ENCODE measurements at places on chromosomes 3 and 15. TPM values are rescaled to one million over a fixed set of nuclear protein-coding genes. Genes with fewer than 3 reads are reported as not detected.

The ZDHHC3 gene
- 84.9 TPM for total RNA-seq

The STRIT1 gene
- total RNA-seq: not detected

The MME gene
- 14.4 TPM for total RNA-seq

The LAMB2 gene
- total RNA-seq: 316 TPM

The PLA2G4D gene
- not detected for total RNA-seq

The INTS14 gene
- total RNA-seq: 55.6 TPM

The KLHL6 gene
- not detected for total RNA-seq

The TNFSF10 gene
- total RNA-seq: 41.4 TPM

The SYNPR gene
- total RNA-seq: 0.90 TPM

The GUCA1C gene
- not detected for total RNA-seq

The GASK1A gene
- total RNA-seq: 1.6 TPM

The SUSD5 gene
- total RNA-seq: 0.93 TPM

The CEP19 gene
- total RNA-seq: 1.2 TPM

The CNTN6 gene
- total RNA-seq: not detected

The PRR23B gene
- not detected for total RNA-seq

The TTLL13 gene
- 0.29 TPM for total RNA-seq

The BOC gene
- 0.07 TPM for total RNA-seq

The CPLX3 gene
- total RNA-seq: 0.29 TPM

The RASGRP1 gene
- 9.0 TPM for total RNA-seq

The PTX3 gene
- total RNA-seq: 1.8 TPM

The IL20RB gene
- 8.5 TPM for total RNA-seq

The SLC9C1 gene
- total RNA-seq: not detected

The LOXL1 gene
- 2.2 TPM for total RNA-seq

The SKOR1 gene
- 0.27 TPM for total RNA-seq

The CNTN3 gene
- total RNA-seq: not detected

The AGBL1 gene
- not detected for total RNA-seq

The SLC15A2 gene
- total RNA-seq: 10.7 TPM

The ENTPD3 gene
- 3.0 TPM for total RNA-seq

The GRIP2 gene
- not detected for total RNA-seq

The GOLGA6B gene
- 0.61 TPM for total RNA-seq

The LMAN1L gene
- 1.1 TPM for total RNA-seq

The KLF15 gene
- 8.2 TPM for total RNA-seq

The RSL24D1 gene
- total RNA-seq: 82.1 TPM

The GABRB3 gene
- total RNA-seq: not detected

The SEMA3G gene
- 0.12 TPM for total RNA-seq

The RHO gene
- not detected for total RNA-seq

The CHST13 gene
- total RNA-seq: 1.3 TPM

The CD80 gene
- total RNA-seq: not detected

The FBXW12 gene
- total RNA-seq: not detected

The PPP2R3A gene
- 45.6 TPM for total RNA-seq

The SPATA12 gene
- total RNA-seq: 0.47 TPM

The MESP1 gene
- total RNA-seq: 5.9 TPM

The SIDT1 gene
- total RNA-seq: 0.87 TPM

The PLAAT1 gene
- total RNA-seq: 7.3 TPM

The CHRM5 gene
- not detected for total RNA-seq
